ENCODE measurements at places on chromosomes 7 and 10. TPM values are rescaled to one million over a fixed set of nuclear protein-coding genes. Genes with fewer than 3 reads are reported as not detected.

Gene AGK
- 16.9 TPM for polyA plus RNA-seq

Gene JMJD1C
- 64.9 TPM for polyA plus RNA-seq

Gene PTPRN2
- 2.0 TPM for polyA plus RNA-seq

Gene MMP21
- 0.27 TPM for polyA plus RNA-seq

Gene EN2
- 1.0 TPM for polyA plus RNA-seq

Gene GIMAP4
- polyA plus RNA-seq: 18.7 TPM

Gene ZEB1
- 44.9 TPM for polyA plus RNA-seq

Gene PTN
- polyA plus RNA-seq: 52.2 TPM

Gene MKI67
- 31.9 TPM for polyA plus RNA-seq

All from hindlimb muscle (tissue), 1 donor.